ENCODE measurements at places on chromosomes 7 and 10.
A peak's percentile ranks its signal among the peaks of the same experiment; 100 is the strongest.

DNA sequence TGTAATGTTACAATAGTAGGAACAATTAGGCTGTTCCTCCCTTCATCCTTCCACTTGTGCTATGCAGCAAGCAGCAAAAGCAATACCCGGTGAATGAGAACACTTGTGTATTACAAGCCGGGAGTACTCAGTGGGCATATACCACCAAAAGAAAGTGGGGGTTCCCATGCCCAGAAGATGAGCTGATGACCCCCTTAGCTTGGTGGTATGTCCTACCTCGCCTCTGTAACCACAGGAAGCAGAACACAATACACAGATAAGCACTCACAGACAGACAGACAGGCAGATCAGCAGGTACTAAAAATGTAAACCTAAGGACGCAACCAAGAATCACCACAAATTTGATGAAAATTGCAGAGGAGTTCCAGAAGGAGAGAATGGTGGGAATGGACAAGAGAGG lies 15.5 kb upstream of the KIF20B start:
- no peak for DNase-seq

GRCh38 chr7:125383324-125383723 lies 453.7 kb upstream of the POT1 start:
- no peak for DNase-seq

- DNase-seq = no peak
Observed at GRCh38 chr7:48074204-48074654, 14.8 kb upstream of the UPP1 start.

- no peak for DNase-seq
Observed at GRCh38 chr7:125074141-125074540, 144.5 kb upstream of the POT1 start.

- DNase-seq = no peak
Observed at GRCh38 chr7:103879928-103880600, 109.4 kb downstream of the RELN start.

DNA sequence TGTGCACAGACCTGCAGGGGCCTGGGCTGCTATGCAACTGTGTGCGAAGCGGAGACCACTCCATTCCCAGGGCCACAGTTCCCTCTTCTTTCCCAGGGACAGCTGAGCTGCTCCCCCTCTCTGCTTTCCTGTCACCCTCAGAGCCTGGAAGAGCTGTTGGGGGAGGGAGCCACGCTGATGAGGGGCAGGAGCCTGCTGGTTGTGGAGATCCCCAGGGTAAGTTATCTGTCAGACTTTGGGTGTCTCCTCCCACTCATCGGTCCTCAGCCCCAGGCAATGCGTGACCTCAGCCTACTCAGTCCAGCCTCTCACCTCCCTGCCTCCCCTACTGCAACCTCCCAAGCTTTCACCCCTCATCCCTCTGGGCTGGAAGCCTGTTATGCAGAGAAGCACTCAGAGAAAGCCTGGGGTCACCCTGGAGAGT lies 53.5 kb downstream of the ZNF467 start:
- no peak for DNase-seq

- no peak for DNase-seq
Observed at GRCh38 chr10:60035984-60036383, 129.6 kb upstream of the CCDC6 start.

- DNase-seq = no peak
Observed at GRCh38 chr7:20030417-20030816, 186.8 kb downstream of the MACC1 start.

- DNase-seq = no peak
Observed at GRCh38 chr7:42186151-42186550, 50.9 kb downstream of the GLI3 start.

DNA sequence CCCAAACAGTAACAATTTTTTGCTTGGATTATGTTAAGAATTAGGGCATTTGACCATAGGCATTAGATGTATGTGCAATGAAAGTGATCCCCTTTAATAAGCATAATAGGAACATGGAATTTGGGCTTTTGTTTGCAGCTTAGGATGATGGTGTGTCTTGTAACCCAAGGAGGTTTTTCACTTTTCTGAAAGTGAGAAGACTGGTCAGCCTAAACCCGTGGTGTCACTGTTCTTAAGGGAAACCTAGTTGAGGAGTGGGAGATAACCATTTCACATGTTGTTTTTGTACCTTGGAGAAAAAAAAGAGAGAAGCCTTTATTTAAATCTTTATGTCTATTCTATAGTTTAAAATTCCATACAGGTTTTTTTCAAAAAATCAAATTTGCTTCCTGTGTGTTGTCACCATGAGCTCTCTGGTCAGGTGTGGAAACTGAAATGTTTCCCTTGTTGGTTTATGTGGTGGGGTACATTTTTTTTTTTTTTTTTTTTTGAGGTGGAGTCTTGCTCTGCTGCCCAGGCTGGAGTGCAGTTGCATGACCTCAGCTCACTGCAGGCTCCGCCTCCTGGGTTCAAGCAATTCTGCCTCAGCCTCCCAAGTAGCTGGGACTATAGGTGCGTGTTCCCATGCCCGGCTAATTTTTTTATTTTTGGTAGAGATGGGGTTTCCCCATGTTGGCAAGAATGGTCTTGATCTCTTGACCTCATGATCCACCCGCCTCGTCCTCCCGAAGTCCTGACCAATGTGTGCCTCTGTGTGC lies 7.7 kb downstream of the CCM2 start:
- no peak for DNase-seq

DNA sequence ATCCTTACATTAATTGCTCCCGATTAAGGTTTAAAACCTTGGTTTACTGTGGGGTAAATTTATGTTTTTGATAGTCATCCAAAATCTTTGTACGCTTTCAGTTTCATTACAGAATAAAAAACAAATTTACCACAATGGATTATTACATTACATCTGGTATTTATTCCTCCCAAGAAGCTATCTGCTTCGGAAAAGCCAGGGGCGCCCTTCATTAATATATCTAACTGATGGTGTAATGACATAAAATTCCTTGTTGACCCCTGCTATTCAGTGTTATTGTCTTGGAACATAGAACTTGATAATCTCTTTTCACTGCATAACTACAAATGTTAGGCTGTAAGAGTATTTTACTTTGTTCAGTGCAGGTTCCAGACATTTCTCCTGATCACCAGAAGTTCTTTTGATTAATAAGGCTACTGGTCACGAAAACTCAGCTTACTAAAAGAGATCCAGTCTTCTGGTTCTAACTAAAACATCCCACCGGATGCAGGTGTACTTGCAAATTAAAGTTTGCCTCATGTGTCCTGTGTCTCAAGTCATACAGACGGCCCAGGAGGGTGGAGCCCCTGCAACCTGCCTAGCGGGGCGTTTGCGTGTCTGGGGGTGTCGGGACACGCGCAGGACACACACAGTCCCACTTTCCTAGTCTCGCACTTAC lies 581 bp upstream of the GLCCI1 start:
- no peak for DNase-seq

DNA sequence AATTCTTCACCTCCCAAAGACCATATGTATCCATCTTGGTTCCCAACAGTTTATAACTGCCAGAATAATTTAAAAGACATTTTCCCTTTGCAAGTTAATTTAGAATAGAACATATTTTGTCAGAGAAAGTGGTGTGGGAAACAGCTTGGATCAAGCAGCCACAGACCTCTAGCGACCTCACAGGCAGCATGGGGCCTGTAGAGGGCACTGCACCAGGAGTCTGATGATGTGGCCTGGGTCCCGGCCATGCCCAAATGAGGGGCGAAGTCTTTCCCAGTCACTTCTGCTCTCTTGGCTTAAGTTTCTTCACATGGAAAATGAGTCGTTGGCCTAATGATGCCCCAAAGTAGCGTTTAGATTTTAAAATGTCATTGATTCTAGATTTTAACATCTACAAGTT lies 243.2 kb downstream of the SDK1 start:
- DNase-seq = no peak

GRCh38 chr10:103417601-103418000 lies 21.2 kb downstream of the PDCD11 start:
- DNase-seq = no peak

- DNase-seq = peak; percentile 60
Observed at GRCh38 chr10:101066896-101067355, 5.1 kb downstream of the KAZALD1 start.

- DNase-seq = peak; percentile 87
Observed at GRCh38 chr10:35758076-35758475, 116.0 kb upstream of the FZD8 start.

DNA sequence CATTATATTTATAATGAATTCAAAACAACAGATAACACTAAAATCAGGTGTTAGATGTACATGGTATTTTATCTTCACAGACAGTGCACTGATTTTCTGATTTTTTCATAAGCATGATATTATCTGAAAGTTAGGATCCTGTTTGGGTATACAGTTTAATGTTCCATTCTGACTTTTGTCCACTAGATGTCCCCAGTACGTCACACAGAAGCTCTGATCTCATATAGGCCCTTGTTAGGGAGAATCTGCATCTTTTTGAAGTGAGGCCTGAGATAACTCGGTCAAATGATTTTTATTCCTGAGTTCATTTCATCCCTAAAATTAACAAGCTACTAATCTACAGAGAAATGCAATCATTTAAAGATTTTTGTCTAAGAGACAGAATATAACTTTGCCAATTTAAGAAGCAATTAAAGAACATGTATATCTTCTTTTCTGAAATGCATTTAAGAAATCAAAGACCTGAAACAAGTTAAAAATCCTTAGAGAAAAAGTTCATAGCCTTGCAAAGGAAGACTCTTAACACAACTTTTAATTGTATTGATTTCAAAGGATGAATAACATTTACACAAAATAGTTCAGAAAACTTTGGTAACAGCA lies 72.0 kb upstream of the TES start:
- DNase-seq = no peak

DNA sequence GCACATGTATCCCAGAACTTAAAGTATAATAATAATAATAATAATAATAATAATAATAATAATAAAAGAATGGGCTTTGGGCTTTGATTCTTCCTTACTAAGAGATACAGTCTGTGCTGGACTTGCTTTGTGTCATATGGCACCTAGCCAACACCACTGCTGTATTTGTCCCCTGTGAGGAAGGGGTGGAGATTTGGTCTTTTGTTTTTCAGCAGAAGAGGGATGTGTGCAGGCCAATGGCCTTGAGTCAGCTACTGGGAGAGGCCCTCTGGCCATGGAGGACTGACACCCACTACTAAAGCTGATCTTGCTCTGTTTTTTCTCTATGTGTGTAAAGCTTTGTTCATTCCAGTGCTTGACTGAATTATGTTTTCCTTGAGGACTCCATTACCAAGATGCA lies 573.0 kb upstream of the PCDH15 start:
- peak; percentile 31 for DNase-seq

- DNase-seq = no peak
Observed at GRCh38 chr7:107294182-107294581, 125.4 kb downstream of the HBP1 start.

DNA sequence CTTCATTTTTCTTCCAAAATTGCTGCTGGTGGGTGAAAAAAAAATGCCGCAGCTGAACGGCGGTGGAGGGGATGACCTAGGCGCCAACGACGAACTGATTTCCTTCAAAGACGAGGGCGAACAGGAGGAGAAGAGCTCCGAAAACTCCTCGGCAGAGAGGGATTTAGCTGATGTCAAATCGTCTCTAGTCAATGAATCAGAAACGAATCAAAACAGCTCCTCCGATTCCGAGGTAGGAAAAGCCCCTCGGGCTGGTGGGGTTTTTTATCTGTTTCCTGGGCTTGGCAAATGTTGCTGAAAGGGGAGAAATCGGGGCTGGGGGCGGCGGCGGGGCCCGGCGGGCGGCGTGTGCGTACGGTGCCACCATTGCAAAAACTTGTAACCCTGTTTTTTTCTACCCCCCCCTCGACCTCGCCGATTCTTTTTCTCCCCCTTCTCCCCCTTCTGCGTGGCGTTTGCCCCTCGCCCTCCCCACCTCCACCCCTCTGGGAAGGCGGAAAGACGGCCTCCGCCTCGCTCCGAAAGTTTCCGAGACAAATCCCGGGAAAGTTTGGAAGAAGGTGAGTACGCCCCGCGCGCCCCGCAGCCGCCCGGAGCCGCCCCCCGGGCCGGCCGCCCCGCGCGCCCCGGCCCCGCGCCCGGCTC lies 789 bp downstream of the TCF7L2 start:
- DNase-seq = peak; percentile 66

DNA sequence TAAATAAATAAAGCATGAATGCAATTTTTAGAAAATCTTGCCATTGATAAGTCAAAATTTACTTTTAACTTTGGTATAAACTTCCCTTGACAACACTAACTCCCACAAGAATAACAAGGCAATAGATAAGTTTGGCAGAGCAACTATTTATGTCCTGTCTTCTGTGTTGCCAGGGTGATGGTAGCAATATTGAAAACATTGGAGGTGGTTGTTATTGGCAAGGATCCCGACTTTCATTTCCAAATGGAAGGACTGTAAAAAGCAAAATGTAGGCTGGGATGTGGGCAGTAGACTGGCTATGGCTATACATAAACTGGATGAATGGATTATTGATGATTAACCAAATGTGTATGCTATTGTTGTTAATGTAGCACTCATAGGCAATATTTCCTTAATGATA lies 134.9 kb upstream of the CACNA2D1 start:
- DNase-seq = no peak

- no peak for DNase-seq
Observed at GRCh38 chr7:149509774-149510173, 12.2 kb upstream of the ZNF746 start.

GRCh38 chr7:73896454-73896853 lies 35.5 kb downstream of the TMEM270 start:
- DNase-seq = no peak

DNA sequence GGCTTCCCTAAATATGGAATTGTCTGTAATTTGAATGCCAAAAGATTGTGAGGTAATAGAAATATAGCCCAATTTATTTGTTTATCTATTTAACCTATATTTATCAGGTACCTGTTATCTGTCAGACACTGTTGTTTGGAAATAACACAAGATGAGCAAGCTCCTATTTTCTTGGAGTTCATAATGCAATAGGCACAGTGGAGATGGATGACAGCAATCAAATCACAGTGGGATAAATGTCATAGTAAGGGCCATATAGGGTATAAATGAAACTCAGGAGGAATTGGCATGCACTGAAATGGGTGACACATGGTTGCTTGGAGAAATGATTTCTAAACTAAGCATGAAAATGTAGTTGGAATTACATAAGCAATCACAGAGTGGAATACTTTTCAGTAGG lies 761.8 kb upstream of the MBL2 start:
- DNase-seq = no peak

DNA sequence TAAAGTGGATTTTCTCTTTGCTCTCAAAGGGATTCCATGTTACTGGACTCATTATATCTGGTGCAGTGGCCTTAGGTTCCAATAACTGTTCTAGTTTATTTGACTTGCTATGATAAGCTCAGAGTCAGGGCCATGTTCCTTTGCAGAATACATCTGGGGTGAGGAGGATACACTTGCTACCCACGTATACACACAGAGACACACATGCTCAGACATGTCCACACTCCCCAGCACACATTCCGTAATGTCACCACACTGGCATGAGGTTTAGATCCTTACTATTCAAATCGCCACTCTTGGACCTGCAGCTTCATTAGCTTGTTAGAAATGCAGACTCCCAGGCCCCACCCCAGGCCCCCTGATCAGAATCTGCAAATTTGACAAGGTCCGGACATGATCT lies 195.3 kb downstream of the BMPER start:
- DNase-seq = no peak

GRCh38 chr7:41885748-41886147 lies 182.9 kb upstream of the INHBA start:
- DNase-seq = no peak

- DNase-seq = no peak
Observed at GRCh38 chr7:91311839-91312238, 47.6 kb downstream of the FZD1 start.

GRCh38 chr10:123835575-123835974 lies 56.0 kb downstream of the CPXM2 start:
- no peak for DNase-seq

Measured in right hindlimb (tissue), 1 donor.